Activated gamma-delta T cell (primary cell): ENCODE measurements at places on chromosomes 2 and 18.

- no peak for DNase-seq
These were observed 252.9 kb upstream of the SIX3 start for GRCh38 chr2:44688456-44689124.

- no peak for DNase-seq
These were observed 379.1 kb upstream of the ATP5MC3 start for GRCh38 chr2:175560521-175561169.

DNA sequence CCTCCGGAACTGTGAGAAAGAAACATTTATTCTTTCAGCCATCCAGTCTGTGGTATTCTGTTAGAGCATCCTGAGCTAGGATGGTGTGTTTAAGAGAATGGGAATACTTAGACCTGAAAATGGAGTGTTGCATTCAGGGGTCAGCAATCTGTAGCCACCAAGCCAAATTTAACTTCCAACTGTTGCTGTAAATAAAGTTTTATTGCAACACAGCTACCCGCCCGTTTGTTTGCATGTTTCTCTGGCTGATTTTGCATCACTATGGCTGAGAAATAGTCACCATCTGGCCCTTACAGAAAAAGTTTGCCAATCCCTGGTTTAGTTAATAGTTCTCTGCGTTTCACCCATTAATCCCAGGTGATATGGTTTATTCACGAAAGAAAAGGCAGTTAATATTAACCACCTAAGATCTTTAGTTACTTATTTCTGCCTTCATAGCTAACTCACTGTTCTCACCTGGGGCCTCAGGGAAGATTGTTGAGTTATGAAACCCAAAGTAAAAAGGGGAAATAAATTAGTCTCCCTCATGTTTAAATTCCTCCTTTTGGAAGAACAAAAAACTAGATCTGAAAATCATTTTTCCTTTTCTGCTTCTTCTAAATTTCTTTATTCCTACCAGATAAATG is 9.5 kb upstream of the CYS1 start:
- DNase-seq = no peak

GRCh38 chr2:226838722-226839121 is 2.9 kb downstream of the RHBDD1 start:
- DNase-seq = no peak
